Brain (organoid and tissue), 16 donors: ENCODE measurements at places on chromosomes 5 and 9.

GRCh38 chr5:127508644-127509373 lies 8.6 kb upstream of the PRRC1 start:
- no peak for DNase-seq

- DNase-seq = no peak
Observed at GRCh38 chr9:134796882-134797281, 83.7 kb upstream of the FCN2 start.

DNA sequence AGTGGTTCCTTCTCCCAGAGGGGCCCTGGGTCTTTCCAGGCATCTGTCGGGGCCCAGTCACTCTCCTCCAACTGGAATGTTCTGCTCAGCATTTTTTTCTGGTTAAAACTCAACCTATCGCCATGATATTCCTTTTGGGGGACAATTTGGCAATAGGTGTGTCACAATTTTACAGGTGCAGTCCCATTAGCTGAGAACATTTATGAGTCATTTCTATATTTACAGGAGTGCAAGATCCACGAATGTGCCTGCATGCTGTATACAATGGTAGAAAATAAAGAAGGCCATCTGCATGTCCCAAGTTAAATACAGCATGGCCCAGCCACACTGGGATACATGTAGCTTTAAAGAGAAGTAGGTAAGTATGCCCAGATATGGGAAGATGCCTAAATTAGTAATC lies 28.8 kb upstream of the SEMA4D start:
- DNase-seq = no peak

DNA sequence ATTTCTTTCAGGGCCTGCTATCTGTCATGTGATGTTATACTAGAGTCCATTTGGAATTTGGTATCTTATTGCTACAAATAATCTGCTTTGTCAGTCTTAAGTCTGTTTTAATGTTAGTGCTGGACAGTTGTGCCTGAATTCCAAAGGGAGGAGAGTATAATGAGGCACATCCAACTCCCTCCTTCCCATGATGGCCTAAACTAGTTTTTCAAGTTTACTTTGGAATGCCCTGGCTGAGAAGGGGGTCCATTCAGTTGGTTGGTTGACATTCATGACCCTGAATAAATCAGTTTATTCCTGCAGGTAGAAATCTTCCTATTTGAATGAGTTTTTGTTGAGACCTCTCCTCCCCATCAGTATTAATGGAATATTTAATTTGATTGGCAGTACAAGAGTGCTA lies 9.4 kb upstream of the LRRTM2 start:
- no peak for DNase-seq

- peak; percentile 73 for DNase-seq
Observed at GRCh38 chr5:66587771-66588170, 8.4 kb upstream of the MAST4 start.
